ENCODE measurements at places on chromosomes 3 and 15. TPM values are rescaled to one million over a fixed set of nuclear protein-coding genes. Genes with fewer than 3 reads are reported as not detected.

CSK gene
- total RNA-seq: 52.9 TPM

UQCC5 gene
- total RNA-seq: 62.4 TPM

CYP1A2 gene
- not detected for total RNA-seq

SRGAP3 gene
- 6.8 TPM for total RNA-seq

LMAN1L gene
- total RNA-seq: 151 TPM

DNA sequence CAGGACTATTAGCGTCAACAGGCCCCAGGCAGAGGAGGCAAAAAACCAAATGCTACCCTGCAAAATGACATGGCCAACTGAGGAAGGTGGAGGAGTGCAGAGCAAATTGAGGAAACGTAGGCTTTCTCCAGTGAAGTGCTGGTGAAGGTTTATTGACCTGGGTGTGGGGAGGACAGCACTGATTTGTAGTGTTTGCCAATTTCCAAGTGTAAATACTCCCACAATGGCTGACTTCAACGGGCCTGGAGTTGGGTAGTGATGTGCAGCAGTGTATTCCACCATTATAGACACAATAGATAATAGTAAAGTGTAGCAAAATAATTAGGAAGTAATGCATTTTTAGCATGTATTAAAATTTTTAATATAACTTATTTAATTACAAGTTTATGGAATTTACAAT lies 32.2 kb upstream of the TPM1 start:
- no peak for DNase-seq

- DNase-seq: no peak
These were observed 30.8 kb downstream of the LIPC start for GRCh38 chr15:58462547-58462946.

- no peak for DNase-seq
These were observed 55.5 kb downstream of the DPH6 start for GRCh38 chr15:35490511-35490910.

DNA sequence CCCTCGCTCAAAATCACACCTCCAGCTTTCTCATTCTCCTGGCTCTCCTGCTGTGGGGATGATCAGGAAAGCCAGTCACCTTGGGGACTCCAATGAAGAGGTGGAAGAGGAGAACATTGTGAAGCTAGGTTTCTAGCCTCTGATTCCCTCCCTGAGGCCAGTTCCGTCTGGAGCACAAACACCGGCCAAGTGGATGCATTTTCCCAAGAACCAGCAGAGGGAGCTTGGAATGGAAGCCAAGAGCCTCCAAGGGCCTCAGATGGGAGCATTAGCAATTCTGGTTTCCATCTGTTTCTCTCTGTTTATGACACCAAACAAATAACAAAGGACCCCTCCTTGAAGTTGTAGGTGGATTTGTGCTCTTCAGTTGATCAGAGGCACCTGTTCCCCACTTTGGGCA lies 40.6 kb upstream of the NMNAT3 start:
- peak; percentile 47 for DNase-seq

GRCh38 chr3:114758831-114759699 lies 388.0 kb downstream of the ZBTB20 start:
- DNase-seq: no peak

GRCh38 chr3:44252332-44252959 lies 10.8 kb downstream of the TOPAZ1 start:
- no peak for DNase-seq

GRCh38 chr15:27427276-27427675 lies 456.3 kb downstream of the GABRG3 start:
- DNase-seq: no peak

DNA sequence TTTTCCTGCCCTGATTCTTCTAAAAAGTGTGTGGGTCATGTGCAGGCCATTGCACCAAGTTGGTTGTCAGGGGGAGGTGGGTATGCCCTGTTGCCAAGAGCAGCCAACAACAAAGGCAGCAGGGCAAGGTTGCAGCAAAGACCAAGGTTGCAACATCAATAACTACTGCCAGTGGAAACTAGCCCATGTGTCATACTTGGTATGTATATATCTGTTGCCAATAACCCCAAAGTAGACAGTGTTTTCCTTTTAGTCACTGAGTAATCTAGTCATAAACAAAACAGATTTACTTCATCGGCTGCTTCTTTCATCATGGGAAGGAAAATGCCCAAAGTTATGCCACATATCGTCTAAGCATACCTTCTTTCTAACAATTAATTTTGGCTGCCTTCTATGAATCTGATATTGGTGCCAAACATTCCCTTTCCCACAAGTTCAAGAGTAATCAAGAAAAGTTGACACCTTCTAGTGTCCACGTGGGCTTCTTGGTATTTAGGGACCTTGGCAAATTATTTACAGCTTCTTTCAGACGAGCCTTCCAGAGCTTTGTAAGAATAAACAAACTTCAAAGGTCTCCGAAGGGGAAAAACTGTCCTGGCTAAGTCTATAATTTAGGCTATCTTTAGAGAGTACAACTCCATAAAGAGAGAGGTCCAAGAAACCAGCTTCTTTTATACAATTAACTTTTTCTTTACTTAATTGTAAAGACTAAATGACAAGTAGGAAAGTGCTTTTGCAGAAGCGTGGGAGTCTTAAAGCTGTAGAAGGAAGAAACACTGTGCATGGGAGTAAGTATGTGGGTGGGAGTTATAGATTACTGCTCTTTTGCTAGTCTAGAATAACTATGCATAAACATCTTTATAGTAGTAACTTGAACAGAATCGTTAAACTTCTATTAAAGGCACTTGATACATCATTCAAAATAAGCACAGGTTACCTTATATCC lies 10.0 kb upstream of the MBNL1 start:
- DNase-seq: peak; percentile 56

- DNase-seq: no peak
These were observed 190.2 kb downstream of the STAG1 start for GRCh38 chr3:136562026-136562425.

Measured in right cardiac atrium (tissue), 5 donors.